Kidney capillary endothelial cell (primary cell): ENCODE measurements at places on chromosomes 4 and X.
A peak's percentile ranks its signal among the peaks of the same experiment; 100 is the strongest.

GRCh38 chr4:57194068-57194611 is 84.0 kb upstream of the IGFBP7 start:
- no peak for DNase-seq

GRCh38 chr4:65600656-65601055 is 69.6 kb downstream of the EPHA5 start:
- no peak for DNase-seq

- no peak for DNase-seq
These were observed 12.1 kb downstream of the BMP2K start for GRCh38 chr4:78788007-78788889.

- no peak for DNase-seq
These were observed 701.9 kb upstream of the ACTRT1 start for GRCh38 chrX:128754130-128754529.

DNA sequence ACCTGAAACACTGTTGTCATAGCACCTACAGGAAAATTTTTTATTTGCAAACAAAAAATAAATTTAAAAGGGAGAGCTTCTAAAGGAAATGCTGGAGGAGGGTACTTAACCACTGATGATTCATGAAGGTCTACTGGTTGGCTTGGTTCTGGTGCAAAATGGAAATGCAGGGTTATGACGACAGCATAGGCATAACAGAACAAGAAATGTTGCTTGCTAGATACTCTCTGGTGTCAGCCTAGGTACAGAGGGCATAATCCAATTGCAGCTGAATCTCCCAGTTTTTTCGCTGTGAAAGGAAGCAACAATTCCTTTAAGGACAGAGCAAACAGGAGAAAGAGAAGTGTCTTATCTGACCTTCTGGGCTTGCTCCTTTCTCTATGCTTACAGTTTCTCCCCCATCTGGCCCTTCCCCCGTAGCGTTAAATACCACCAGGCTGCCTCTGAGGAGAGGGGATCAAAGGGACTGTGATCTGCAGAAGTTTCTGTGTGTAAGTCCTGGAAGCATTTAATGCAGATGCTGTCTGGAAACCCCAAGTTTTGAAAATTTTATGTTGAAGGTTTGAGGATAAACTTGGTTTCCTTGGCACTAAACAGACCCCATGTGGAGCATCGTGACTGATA is 23.7 kb upstream of the CASK start:
- DNase-seq: no peak

GRCh38 chr4:81989202-81989601 is 384.6 kb downstream of the HNRNPD start:
- DNase-seq: no peak

- DNase-seq: no peak
These were observed 31.7 kb downstream of the GAB3 start for GRCh38 chrX:154719132-154719675.

- DNase-seq: no peak
These were observed 17.3 kb downstream of the APLN start for GRCh38 chrX:129637217-129638109.

DNA sequence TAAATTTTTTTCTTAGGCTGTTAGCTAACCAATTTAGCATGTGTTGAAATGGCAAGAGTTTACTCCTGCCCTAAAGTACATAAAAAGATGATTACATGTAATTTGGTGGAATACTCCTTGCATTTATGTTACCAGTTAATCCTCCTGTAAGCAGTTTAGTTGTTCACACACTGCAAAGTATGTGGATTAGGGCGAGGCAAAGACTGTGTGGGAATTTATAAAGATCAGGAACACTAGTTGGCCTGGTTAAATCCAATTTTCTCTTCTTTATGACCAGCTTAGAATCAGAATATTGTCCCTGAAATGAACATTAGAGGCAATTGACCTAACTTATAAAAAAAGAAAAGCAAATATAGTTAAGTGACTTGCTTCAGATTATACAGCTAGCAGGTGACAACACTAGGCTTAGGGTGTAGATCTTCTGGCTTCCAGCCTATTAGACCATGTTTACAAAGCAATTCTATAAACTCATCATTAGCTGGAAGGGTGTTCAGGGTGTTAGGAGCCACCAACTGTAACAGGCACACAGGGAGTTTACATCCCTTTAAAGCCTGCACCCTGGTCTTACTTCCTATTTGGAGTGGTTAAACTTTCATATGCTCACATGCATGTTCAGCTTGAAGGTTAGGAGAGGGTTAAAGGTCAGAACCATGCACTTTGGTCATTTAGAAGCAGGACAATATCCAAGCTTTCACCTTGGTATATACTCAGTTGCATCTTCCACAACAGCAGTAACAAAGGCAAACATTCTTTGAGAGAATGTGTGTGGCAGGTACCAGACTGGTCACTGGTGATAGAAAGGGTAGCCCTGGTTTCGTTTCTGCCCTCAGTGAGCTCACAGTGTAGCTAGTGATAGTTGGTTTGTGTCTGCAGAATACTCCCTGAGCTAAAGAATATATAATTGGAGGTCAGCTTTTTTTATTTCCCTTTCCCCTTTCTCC is 72.6 kb downstream of the GC start:
- DNase-seq: no peak

GRCh38 chrX:107721318-107721717 is 54.3 kb downstream of the TSC22D3 start:
- DNase-seq: no peak

GRCh38 chrX:14590693-14591424 is 61.5 kb downstream of the GLRA2 start:
- DNase-seq: no peak

GRCh38 chr4:185115827-185116232 is 27.2 kb upstream of the SLC25A4 start:
- no peak for DNase-seq

- DNase-seq: no peak
These were observed 114.5 kb downstream of the COL4A6 start for GRCh38 chrX:108323751-108324150.

DNA sequence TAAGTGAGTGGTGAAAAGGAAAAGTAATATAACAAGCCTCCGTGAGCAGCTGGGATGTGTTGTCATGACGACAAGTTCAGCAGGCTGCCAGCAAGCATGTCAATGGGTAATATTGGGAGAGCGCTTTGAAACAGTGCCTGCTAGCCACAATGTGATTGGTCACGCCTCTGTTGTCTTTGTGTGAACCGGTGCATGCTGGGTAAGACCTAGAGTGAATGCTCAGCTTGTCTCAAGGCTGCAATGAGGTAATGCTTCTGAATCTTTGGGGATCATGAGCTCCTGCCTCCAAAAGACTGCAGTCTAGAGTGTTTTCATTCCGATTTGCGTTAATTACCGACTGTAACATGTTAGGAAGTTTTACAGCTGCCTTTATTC is 54.9 kb downstream of the STOX2 start:
- DNase-seq: no peak

DNA sequence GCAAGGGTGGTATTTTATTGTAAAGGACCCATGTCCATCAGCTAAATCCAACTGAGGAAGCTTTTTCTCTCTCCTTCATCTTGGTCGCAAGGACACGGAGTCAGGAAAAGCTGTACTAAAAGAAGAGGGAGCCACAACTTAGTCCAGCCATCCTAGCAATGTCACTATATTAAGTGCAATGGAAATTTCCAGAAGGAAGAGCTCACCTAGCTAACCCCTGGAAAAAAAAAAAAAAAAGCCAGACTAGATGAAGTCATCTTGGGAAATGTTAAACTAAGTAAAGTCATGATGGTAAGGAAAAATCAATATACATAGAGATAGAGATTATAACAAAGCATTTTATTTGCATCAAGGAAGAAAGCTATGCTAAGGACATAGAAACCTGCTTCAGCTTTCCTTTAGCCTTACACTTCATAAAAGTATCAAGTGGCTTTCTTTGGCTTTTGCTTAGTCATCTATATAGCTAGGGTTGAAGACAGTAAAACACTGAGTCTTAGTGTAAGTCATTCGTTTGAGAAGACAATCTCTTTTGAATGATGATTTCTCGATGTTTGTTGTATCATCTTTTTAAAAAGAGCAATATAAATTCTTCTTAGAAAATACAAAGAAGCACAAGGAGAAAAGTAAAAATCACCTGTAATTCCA is 18.6 kb upstream of the CA5B start:
- no peak for DNase-seq

GRCh38 chr4:7328913-7329638 is 105.7 kb downstream of the PSAPL1 start:
- DNase-seq: peak; percentile 26

GRCh38 chr4:4541040-4541631 is 712 bp downstream of the STX18 start:
- DNase-seq: peak; percentile 25

- DNase-seq: no peak
These were observed 48.9 kb upstream of the HAND2 start for GRCh38 chr4:173578956-173579355.

DNA sequence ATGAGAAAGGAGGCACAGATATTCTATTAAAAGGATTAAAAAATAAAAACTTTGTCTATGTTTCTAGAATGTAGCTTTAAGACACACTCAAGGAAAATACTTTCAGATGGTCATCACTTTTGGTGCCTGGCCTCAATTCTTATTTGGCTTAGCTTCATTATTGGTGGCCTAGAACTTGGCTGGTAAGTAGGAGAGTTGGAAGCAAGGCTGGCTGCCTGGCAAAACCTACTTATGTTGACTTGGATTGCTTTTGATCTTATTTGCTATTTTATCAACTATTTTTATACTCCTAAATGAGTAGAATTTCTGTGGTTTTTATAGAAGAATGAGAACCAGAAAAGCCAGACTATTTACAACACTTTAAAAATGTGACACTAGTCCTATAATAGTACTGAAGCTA is 35.3 kb upstream of the JADE3 start:
- DNase-seq: no peak
